ENCODE measurements at places on chromosomes 7 and 10.

- no peak for DNase-seq
Measured at GRCh38 chr10:108597657-108598319, 1325.5 kb downstream of the XPNPEP1 start.

DNA sequence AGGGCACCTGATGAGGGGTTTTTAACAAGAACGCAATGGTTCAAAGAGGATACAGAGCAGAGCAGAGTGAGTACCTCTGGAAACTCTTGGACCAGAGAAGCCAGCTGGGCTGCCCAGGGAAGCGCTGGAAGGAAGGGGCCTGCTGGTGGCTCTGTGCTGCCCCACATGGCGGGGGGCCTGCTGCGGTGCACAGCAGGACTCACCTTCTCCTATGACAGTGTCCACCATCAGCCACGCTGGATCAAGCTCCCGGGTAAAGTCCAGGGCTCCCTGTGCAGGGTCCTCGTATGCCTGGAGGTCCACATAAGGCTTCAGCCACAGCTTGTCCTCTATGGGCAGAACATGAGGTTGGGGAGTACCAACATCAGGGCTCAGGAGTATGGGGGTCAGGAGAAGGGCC is 12.5 kb downstream of the EPHA1 start:
- no peak for DNase-seq

- no peak for DNase-seq
Measured at GRCh38 chr10:43055991-43056567, 20.8 kb upstream of the RET start.

GRCh38 chr7:14045651-14046050 is 56.2 kb upstream of the ETV1 start:
- no peak for DNase-seq

DNA sequence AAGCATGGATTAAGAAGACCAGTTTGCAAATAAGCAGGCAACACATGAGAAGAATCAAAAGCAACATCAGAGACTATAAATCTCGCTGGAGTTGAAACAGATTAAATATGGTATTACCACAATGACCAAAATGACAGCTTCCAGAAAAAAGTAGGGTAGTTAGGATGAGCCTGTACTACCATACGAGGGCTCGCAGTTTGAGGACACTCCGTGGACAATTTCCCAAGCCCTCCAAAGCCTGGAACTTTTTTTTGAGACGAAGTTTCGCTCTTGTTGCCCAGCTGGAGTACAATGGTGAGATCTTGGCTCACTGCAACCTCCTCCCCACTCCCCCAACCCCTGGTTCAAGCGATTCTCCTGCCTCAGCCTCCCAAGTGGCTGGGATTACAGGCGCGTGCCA is 1.0 kb downstream of the LRRC17 start:
- DNase-seq = no peak
